Activated CD4-positive, alpha-beta T cell treated with anti-CD3 and anti-CD28 coated beads, Interleukin-2, amount 50 U/mL, for 16 hours (primary cell): ENCODE measurements at places on chromosomes 1 and 21.
A peak's percentile ranks its signal among the peaks of the same experiment; 100 is the strongest.

DNA sequence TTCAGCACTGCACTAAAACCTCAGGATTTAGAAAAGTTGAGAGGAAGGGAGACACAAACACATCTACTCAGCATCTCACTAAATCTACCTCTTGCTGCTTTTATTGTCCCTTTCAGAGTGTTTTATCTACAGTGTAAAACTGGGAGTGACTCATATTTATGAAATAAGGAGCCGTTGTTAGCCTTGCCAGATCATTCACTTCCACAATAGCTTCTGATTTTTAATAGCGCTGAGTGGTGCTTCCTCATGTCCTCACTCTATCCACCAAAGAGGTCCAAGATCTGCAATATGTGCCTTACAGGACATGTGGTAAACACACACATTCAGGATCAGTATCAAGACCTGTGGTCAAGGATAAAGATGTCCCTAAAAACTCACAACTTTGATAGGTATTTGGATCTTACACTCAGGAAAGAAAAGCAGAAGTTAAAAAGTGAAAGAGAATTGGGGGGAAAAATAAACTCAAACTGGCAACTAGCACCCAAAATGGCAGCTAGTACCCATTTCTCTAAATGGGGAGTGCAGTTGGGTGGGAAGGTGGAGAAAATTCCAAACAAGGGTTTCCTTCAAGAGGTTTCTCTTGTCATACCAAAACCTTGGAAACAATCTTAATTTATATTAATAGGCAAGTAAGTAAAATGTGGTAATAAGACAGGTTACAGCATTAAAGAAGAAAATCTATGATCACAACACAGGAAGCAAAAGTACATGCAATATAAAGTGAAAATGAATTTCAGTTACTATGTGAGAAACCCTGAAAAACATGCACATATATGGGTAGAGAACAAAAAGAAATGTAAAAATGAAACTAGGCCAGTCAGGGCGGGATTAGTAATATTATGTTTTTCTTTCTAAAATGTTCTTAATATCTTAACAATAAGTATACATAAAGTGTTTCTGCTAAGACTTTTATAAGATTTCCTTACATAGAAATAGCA lies 15.9 kb downstream of the DUSP10 start:
- peak; percentile 73 for DNase-seq

GRCh38 chr1:1121611-1122077 lies 5.8 kb upstream of the C1orf159 start:
- no peak for DNase-seq

GRCh38 chr1:119358636-119359035 lies 9.9 kb upstream of the HAO2 start:
- no peak for DNase-seq

GRCh38 chr1:41800311-41800829 lies 118.4 kb downstream of the HIVEP3 start:
- no peak for DNase-seq

- DNase-seq, result peak; percentile 4
These were observed 184.8 kb downstream of the BRINP2 start for GRCh38 chr1:177355575-177355974.

GRCh38 chr1:67629370-67630075 lies 55.5 kb upstream of the GADD45A start:
- DNase-seq, result peak; percentile 2

GRCh38 chr1:14506471-14507255 lies 91.8 kb upstream of the KAZN start:
- DNase-seq, result no peak

DNA sequence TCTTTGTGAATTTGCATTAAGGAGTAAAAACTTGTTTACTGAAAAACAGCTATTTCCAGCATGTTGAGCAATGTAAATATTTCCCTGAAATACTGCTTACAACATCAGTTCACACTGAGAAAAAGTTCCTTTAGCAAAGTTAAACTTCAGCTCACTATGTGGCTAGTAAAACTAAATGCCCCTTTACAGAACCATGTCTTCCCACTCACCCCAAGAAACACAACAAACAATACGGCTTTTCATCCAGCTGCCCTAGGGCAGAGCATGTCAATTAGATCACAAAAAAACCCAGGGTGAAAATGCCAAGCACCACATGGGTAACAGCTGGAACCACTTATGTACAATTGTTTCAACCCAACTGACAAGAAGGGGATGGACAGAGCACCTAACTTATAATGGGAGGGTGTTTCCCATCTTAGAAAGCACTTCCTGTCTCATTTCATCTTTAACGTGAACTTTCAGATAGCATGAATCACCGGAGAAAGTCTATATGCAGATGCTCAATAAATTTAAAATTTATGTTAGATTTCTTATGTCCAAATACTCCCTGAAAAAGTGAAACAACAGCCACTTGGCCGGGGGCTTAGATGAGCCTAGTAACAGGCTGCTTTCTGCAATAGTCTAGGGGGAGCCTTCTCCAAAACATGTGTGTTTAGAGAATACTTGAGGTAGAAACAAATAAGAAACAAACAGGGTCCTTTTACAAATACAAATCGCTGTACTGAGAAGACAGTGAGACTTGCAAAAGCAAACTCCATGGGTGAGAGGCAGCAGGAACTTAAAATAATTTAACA lies 6.6 kb downstream of the NID1 start:
- no peak for DNase-seq

- no peak for DNase-seq
These were observed 10.4 kb downstream of the RPL11 start for GRCh38 chr1:23701996-23702395.

GRCh38 chr1:18991585-18991984 lies 35.1 kb upstream of the IFFO2 start:
- DNase-seq, result no peak

- no peak for DNase-seq
These were observed 310.6 kb downstream of the DISC1 start for GRCh38 chr1:231936983-231937775.

DNA sequence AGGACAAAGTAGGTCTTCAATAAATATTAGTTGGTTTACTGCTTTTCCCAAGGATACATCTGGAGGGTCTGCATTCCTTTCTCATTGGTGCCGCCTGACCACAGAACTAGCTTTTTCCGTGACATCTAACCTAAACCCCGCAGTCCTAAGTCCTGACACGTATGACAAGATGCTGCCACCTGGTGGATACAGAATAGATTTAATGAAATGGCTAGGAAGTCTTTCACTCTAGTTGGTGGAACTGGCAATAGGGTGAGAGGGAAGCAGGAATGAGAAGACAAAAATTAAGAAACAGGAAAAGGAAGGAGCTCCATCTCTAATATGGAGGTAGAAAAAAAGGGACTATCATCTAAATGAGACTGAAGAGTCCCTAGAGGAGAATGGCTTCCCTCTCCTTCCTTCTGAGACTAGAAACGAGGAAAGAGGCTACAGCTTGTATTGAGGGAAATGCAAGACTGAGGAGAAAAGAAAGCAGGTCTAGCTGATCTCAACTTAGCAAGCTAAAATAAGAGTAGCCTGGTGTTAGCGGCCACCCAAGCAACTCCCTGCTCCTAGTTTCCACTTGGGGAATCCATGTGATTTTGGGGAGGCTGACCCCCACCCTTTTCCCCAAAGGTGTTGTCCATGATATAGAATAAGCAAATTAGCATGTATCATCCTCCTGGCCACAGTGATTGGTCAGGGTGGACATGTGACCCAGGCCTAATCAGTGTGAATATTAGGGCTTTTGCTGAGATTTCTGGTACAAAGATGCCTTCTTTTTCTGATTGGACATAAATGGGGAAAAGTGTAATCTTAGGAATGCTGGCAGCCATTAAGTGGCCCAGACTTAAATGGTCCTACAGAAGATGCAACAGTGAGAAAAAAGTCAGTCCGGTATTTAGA lies 5.9 kb downstream of the RFX5 start:
- peak; percentile 78 for DNase-seq

DNA sequence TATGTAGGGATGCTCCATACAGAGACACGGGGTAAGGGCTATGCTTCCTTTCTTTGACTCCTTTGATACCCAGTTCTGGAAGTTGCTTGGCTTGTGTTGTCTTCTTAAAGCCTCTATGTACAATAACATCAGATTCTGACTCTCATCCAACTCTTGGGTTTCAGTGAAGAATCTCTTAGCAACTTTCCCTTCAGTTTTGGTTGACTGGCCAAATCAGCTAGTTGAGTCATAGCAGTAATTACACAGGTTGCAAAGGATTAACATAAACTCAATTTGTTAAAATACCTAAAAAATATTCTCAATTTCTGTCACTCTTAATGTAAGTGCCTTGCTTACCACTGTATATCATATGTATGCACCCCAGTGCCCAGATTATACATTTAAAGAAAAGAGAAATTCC lies 9.2 kb downstream of the CD1E start:
- DNase-seq, result no peak

DNA sequence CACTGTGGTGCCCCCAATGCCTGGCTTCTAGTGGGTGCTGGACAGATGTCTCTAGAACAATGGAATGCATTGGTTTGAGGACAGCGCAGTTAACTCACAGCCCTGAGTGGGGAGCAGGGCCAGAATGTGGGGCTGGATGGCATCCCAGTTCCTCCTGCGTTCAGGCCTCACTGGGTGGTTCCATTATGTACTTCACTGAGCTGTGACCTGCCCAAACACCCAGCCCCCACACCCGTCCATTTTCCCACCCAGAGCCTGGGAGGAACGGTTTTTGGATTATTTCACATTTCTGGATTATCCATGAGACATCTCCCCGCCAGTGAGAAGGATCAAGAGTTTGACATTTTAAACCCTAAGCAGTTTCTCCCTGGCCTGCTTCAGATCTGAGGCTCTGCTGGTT lies 55.3 kb upstream of the WASF2 start:
- DNase-seq, result no peak

GRCh38 chr1:217528271-217528670 lies 102.6 kb downstream of the GPATCH2 start:
- no peak for DNase-seq

DNA sequence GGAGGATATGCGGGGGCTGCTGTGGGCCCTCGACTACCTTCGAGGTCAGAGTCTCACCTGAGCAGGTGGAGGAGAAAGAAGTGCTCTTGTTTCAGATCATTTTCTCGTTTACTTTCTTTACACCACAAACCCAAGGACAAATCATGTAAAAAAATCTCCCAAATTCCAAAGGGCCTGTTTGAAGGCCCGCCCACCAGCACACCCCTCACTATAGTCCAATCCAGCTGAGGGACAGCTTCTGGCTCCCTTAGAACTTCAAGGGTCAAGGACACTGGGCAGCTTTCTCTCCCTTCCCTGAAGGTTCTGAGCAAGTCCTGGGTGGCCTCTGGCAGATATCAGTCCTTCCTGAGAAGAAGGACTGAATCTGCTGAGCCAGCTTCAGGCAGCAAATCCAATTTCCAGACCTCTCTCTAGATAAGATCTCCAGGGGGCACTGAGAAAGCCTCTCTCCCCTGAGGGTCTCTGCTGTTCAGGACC lies 5.5 kb downstream of the STK40 start:
- no peak for DNase-seq

- DNase-seq, result no peak
These were observed 188.0 kb downstream of the LMX1A start for GRCh38 chr1:165168467-165168866.

DNA sequence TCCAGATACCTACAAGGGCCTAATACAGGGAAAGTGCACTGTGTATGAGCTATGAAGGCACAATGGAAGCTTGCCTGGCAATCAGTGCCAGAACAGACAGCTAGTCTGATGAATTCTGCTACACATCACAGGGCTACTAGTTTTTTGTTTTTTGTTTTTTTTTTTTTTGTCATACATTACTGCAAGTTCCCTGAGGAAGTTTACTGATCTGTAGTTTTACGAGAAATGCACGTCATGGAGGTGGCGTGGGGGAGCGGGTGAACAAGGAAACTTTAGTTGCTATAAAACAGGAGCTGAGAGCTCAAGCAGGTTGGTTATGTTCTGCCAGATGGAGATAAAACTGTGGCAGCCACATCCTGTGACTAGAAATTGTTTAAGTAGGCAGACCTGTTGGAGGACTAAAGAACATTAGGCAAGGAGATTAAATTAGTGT lies 17.7 kb downstream of the PTPRC start:
- peak; percentile 84 for DNase-seq

- DNase-seq, result no peak
These were observed 158.8 kb upstream of the SGIP1 start for GRCh38 chr1:66375125-66375524.

GRCh38 chr1:243926803-243927245 lies 76.8 kb upstream of the AKT3 start:
- no peak for DNase-seq

- DNase-seq, result peak; percentile 15
These were observed 431.0 kb downstream of the DPYD start for GRCh38 chr1:97489834-97490233.

GRCh38 chr1:42886800-42887199 lies 40.4 kb downstream of the ZNF691 start:
- DNase-seq, result no peak

- no peak for DNase-seq
These were observed 9.9 kb downstream of the MYOM3 start for GRCh38 chr1:24101796-24102586.

DNA sequence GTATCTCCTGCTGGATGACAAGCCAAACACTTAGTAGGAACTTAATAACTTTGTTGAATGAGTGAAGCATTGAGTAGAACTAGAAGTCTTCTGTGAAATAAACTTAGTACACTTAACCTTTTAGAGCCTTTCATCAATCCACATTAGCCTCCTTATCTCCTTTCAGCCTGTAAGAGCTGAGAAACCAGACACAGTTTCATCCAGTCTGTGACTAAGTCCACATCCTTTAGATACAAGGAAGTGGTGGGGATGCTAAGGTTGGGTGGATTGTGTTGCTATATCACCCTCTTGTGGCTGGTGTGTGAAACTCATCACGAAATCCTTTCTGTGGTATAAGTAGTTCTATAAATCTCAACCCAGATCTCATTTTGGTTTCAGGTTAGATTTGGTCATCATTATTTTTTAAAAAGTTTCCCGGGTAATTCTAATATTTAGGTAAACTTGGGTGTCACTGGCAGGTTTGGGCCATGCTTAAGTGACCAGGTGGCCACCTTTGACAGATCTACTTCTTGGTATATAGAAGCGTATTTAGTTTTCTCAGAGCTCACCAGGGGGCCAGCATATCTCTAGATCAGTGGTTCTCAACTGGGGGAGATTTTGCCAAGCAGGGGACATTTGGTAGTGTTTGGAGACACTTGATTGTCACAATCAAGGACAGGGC lies 27.8 kb upstream of the CD84 start:
- DNase-seq, result peak; percentile 90

DNA sequence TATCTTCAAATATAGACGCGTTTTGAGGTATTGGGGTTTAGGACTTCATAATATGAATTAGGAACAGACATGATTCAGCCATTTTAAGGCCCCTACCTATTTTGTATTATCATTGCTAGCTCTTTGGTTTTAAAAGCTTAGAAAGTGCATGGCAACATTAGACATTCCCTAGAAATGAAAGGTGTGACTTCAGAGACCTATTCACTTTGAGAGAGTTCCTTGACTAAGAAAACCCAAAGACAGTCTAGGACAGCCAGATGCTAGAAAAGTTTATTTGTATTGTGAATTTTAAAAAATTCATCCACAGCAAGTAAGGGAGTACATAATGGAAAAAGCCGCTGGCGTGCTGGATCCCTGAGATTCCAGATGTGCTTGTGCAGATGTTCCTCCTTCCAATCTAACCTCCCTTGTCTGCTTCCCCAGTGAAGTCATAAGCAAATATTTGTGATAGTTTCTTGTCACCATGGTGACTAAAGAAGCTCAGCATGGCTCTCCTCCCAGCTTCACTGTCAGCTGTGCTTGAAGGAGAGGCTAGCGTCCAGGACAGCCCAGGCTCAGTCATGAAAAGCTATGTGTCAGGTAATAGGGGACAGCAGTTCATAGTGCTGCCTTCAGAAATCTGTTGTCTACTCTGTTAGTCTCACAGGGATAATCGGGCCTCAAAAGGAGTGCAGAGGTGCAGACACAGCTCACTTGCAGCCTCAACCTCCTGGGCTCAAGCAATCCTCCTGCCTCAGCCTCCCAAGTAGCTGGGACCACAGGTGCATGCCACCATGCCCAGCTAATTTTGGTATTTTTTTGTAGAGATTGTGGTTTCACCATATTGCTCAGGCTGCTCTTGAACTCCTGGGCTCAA lies 34.8 kb downstream of the KPNA6 start:
- no peak for DNase-seq
